ENCODE measurements at places on chromosomes 3 and 15. TPM values are rescaled to one million over a fixed set of nuclear protein-coding genes. Genes with fewer than 3 reads are reported as not detected.

- DNase-seq, result peak; percentile 66
Observed at GRCh38 chr3:175001091-175001490, 142.0 kb downstream of the NAALADL2 start.

- no peak for DNase-seq
Observed at GRCh38 chr15:88637841-88638625, 783 bp upstream of the ISG20 start.

Gene CHRM5
- not detected for total RNA-seq

Gene SHC4
- 0.76 TPM for total RNA-seq

GRCh38 chr15:69548395-69549180 is 96.0 kb downstream of the RPLP1 start:
- DNase-seq, result peak; percentile 31

GRCh38 chr3:177447938-177448337 is 250.7 kb upstream of the TBL1XR1 start:
- DNase-seq, result no peak

GRCh38 chr15:83323296-83323711 is 38.8 kb upstream of the BNC1 start:
- DNase-seq, result peak; percentile 99

DNA sequence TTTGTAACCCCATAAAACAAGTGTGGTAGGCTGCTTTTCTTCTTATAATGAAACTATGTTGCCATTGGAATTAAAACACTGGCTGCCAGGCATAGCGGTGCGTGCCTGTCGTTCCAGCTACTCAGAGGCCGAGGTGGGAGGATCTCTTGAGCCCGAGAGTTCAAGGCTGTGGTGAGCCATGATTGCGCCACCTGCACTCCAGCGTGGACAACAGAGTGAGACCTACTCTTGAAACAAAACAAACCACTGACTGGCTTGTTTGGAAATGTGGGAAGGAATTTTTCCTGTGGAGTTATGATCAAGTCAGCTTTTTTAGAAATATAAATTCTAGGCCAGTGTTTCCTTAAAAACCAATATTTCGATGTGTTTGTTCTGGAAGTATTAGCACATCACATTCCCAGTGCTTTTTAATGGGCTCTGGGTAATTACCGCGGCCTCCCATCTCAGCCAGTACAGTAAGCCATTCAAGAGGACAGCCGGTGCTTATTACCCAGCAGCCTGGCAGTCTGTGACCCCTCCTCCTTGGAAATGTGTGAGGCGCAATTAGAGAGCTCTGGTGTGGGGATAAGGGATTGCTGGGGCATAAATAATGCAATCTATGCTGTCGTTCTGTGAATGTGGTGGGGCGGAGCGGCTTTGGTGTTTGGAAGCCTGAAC is 58.3 kb upstream of the TRAK1 start:
- DNase-seq, result peak; percentile 97

- DNase-seq, result peak; percentile 72
Observed at GRCh38 chr15:50358845-50359244, 3.8 kb upstream of the GABPB1 start.

Gene TMEM266
- 0.38 TPM for total RNA-seq

Gene C3orf22
- not detected for total RNA-seq

Gene TLE3
- total RNA-seq, result 25.3 TPM

- no peak for DNase-seq
Observed at GRCh38 chr15:58553365-58553918, 121.7 kb downstream of the LIPC start.

DNA sequence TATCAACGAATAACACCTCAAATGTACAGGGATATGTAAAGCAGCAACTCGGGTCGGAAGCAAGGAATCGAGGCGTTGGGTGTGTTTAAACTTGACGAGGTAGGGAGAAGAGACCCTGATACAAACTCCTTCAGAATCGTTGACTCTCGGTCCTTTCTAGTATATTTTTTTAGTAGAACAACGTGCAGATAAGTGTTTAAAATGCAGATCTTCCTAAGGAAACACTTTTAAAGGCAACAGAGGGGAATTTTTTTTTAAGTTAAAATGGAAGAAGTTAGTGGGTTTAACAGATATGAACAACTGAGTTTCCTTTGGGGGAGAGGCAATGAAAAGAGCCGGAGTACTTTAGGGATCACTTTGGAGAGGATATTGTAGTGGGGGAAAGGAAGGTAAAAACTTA is 1.1 kb upstream of the KPNA4 start:
- DNase-seq, result no peak

GRCh38 chr3:49650637-49651036 is 23.5 kb upstream of the APEH start:
- DNase-seq, result no peak

Gene FAM3D
- total RNA-seq, result not detected

DNA sequence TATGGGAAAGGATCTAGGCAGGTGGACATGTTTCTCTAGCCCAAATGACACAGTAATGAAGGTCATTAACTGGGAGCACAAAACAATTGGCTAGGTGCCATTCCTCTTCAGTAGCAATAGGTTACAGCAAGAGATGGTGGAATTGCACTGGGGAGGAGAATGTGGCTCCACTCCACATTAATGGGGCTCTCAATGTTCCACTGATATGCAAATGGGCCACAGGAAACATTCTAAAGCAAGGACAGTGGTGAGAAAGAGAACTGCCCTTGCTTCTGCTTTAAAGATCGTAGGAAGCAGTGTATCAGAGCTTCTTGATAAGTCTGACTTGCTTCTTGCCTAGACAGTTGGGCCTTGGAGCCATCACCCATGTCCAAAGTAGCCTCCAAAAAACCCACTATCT is 271.4 kb upstream of the PPP2R3A start:
- DNase-seq, result no peak

- DNase-seq, result no peak
Observed at GRCh38 chr3:183008303-183008702, 28.0 kb upstream of the DCUN1D1 start.

- DNase-seq, result no peak
Observed at GRCh38 chr3:129470861-129471260, 30.8 kb downstream of the IFT122 start.

GRCh38 chr3:184583578-184584451 is 22.2 kb downstream of the EPHB3 start:
- DNase-seq, result peak; percentile 82

DNA sequence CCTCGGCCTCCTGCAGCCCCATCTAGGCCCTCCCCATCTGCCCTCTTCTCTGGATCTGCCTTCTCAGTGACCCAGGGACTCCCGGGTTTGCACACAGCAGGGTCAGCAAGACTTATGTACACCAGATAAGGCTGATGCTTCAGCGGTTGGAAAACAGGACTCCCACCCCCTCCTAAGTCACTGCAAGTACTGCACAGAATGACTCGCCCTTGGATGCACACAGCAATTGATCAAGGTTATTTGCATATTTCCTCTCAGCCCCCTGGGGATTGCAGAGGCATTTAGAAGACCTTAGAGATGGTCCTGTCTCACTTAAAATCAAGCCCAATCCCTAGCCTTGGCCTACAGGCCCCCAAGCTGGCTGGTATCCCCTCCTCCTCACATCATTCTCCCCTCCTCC is 8.9 kb downstream of the ACAN start:
- no peak for DNase-seq

DNA sequence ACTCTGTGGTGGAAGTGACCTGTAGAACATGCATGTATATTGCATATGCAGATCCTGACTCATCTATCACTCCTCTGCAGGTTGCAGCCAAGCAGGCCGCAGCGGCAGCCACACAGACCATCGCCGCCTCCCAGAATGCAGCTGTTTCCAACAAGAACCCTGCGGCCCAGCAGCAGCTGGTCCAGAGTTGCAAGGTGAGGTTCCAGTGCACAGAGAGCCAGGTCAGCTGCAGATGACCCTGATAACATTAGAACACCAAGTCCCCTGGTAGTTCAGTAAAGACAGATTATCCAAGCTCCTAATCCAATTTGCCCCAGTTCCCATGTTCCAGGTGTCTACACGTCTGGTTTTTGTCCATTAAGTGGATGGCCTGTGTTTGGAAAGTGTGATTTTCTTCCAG is 325.1 kb upstream of the TPM1 start:
- DNase-seq, result no peak

DNA sequence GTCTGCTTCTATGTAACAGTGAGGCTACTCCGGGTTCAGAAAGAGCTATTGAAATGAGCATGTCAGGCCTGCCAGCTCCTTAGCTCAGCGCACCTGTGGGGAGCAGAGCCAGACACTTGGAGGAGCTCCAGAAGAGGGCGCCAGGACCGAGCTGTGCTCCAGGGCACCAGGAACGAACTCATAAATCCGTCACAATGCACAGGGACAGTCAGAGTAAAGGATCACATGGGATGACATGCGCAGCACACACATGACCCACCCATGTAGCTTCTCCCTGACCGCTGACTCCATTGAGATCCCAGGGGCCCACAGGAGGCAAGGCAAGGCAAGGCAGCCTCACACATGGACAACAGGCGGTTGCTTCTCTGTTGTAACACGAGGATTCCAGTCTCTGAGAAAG is 26.0 kb upstream of the GNB5 start:
- DNase-seq, result no peak

Gene WDR93
- not detected for total RNA-seq

GRCh38 chr3:195172896-195173295 is 98.1 kb downstream of the XXYLT1 start:
- DNase-seq, result no peak

- DNase-seq, result no peak
Observed at GRCh38 chr3:88075072-88075471, 16.0 kb downstream of the ZNF654 start.

Gene FAN1
- 21.9 TPM for total RNA-seq

DNA sequence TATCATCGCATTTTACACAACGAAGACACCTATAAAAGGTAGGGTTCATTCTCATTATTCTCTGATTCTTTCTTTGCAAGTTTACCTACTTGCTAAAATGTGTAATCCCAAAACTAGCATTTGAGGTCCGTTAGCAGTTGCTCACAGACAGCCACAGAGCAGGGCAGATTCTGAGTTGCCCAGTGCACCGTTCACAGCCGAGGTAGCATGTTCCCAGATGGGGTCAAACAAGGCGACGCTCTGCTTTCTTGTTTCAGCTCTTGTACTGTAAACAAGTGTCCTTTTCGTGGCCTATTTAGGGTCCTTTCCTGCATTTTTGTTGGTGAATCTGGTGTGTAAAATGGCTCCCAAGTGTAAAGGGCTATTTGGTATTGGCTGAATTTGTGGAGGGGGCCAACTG is 3.1 kb downstream of the PPP1R2 start:
- DNase-seq, result no peak

GRCh38 chr3:24513463-24513862 is 18.8 kb upstream of the THRB start:
- no peak for DNase-seq

Gene NPAP1
- total RNA-seq, result not detected

Gene NISCH
- 53.7 TPM for total RNA-seq

Gene PYGO1
- total RNA-seq, result 5.4 TPM

DNA sequence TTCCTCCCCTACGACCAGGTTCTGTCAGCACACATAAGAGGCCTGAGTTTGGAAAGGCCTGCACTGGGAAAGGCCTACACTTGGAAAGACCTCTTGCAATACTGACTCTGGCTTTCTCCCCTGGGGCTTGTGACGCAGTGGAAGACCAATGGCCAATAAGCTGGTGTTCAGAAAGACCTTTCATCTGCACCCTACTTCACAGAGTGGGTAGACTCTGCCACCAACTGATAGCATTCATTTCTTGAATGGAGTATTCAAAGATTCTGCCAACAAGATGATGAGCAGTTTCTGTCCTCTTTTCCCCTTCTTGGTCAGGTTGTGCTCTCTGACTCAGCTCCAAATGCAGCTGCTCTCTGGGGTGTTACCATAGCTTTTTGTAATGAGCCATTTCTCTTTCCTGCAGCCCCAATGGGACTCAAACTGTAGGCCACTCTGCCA is 48.8 kb downstream of the TIPARP start:
- DNase-seq, result peak; percentile 68

Gene PDZRN3
- total RNA-seq, result 35.6 TPM

GRCh38 chr15:89155122-89155521 is 66.3 kb downstream of the RLBP1 start:
- no peak for DNase-seq

DNA sequence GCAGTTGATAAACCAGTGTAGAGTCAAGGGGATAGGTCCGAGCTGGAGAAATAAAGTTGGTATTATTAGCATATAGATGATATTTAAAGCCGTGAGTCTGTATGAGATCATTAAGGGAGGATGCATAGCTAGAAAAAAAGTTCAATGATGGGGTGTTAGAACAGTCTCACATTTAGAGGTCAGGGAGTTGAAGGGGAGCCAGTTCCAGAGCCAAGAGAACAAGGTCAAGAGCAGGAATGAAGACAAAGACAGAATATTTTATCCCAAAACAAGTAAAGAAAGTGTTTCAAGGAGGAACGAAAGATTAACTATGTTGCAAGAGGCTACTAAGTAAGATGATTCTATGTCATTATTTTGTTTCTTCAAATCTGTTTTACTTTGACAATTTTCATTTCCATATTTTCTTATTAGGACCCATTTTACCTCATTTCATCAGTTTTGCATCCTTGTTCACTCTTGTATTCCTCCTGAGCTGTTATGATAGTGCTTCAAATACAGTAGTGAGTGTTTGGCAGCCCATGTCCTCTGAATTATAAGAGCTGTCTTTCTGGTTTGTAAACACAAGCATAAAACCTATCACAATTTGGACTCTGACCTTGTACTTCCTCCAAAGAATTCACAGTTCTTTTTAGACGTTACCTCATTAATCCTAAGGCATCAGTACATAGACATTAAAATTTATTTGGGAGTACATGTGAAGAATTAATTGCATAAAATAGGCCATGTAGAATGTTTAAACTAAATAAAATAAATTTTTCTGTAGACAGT is 695.7 kb upstream of the NECTIN3 start:
- no peak for DNase-seq

Gene TMEM108
- total RNA-seq, result not detected

DNA sequence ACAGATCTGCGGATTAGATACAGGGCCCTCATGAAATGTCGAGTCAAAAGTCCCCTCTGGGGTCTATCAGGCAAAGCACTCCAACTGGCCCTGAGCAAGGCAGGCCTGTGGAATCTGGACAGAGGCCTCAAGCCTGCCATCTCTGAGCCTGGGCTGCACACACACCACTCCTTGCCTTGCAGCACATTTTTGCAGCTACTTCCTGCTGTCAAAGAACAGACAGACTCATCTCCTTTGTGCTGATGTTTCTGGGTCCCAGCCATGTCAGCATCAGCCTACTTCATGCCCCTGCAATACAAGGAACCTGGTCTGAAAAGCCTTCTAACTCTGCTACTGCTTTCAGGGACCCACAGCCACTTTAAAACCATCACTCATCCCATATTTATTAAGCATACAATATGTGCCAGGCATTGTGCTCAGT is 60.6 kb upstream of the IL12A start:
- DNase-seq, result peak; percentile 64

Gene PLA2G4B
- 1.4 TPM for total RNA-seq

GRCh38 chr3:43004282-43004681 is 25.2 kb downstream of the GASK1A start:
- DNase-seq, result peak; percentile 81
